T follicular helper cell (primary cell): ENCODE measurements at places on chromosomes 13 and 19.

- no peak for DNase-seq
Observed at GRCh38 chr19:4707956-4708650, 15.5 kb downstream of the DPP9 start.

GRCh38 chr13:97496511-97496910, 62.5 kb downstream of the RAP2A start:
- DNase-seq = no peak

DNA sequence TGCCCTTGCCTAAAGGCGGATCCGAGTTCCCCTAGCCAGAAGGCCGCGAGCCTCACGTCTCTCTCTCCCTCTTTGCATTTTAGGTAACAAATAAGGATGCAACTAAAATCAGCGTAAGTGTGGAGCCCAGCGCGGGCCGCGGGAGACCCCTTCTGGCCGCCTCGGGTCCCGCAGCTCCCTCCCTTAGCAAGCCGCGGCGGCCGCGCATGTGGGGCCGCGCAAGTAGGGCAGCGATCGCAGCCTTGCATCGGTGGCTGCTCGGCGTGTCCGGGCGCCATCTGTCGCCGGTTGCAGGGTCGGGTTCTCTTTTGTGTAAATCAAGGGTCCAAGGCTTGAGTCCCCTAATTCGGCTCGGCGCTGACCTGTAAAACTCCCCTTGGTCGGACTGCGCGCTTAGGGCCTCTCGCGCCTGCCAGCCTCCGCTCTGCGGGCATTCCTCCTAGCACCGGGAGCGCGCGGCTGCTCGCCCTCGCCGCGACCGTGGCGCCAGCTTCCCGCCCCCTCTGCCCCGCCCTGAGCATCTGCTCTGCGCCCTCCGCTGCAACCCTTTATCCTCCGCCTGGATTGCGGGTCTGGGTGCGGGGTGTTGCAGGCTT, 2.7 kb downstream of the VSTM2B start:
- DNase-seq = peak; percentile 7

DNA sequence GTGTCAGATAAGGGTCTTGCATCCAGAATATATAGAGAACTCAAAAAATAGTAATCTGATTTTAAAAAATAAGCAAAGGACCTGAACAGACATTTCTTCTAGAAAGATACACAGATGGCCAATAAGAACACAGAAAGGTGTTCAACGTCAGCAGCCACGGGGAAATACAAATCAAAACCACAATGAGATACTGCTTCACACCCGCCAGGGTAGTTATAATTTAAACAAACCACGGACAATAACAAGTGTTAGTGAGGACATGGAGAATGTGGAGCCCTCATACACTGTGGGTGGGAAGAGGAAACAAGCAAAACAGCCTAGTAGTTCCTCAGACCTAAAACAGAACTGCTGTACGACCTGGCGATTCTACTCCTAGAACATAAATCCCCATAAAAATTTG, 26.7 kb upstream of the NAPA start:
- DNase-seq = no peak

DNA sequence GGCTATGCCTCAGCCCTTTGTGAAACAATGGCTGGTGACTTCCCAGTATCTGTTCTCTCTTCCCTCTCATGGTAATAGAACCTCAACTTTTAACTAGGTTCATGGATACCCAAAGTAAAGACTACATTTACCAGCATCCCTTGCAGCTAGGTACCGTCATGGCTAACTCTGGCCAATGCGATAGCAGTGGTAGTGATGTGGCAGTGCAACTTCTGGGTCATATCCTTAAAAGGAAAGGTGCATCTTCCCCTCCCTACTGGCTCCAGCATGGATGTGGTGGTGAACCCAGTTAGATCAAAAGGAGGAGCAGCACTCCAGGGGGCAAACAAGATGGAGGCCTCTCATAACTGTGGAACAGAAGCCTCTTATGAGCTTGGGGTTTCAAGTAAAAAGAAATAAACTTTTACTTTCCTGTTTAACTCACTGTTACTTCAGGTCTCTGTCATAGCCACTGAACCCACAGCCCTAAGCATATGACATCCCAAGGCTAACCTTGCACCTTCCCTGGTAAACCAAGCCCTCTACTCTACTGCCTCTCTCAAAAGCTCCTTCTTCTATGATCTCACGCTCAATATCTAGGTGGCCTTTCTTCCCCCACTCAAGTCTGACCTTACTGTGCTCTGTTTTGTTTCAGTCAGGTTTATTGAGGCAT, 104.4 kb downstream of the DOCK9 start:
- no peak for DNase-seq

DNA sequence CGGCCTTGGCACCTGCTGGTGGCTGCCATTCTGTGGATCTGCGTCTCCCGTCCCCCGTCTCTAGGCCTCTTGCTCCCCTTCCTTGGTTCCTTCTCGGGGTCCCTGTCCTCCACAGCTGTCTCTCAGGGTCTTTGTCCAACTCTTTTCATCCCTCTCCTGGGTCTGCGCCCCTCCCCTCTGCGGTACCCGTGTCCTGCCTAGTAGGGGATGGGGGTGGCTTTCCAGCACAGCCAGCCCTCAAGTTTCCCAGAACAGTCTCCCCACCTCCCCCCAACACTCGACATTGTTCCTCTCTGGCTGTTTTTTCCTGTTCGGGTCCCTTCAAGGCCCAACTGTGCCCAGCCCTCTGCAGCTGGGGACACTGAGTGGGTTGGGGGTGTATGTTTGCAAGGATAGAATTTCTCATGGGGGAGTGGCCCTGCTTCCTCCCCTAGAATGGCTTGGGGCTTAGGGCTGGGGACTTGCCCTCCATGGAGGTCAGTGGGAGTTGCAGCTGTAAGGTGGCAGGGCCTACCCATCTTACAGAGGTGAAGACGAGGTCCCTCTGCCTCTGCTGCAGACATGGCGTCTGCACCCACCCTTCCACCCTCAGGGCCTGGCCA, 762 bp upstream of the ADM5 start:
- DNase-seq = no peak

GRCh38 chr13:98187965-98188261, 10.8 kb upstream of the RNF113B start:
- no peak for DNase-seq

GRCh38 chr13:80334597-80335260, 6.2 kb downstream of the SPRY2 start:
- no peak for DNase-seq

DNA sequence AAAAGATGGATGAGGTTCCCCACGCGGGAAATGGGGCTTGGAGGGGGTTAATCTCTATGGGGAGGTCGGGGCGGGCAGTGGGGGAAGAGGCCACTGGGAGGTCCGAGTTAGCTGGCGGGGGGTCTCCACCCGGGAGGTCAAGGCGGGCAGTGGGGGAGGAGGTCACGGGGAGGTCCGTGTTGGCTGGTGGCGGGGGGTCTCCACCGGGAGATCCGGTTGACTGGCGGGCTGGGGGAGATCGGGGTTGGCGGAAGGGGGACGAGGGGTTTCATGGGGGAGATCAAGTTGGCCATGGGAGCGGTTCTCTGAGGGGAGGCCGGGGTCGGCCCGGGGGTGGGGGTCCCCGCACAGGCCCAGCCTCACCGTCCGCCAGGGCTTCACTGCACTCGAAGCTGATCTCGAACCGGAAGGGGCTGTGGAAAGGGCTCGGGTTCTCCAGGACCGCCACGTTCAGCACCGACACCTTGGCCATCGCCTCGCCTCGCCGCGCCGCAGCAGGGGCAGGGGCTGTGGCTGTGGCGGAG, 342 bp downstream of the ASF1B start:
- no peak for DNase-seq

DNA sequence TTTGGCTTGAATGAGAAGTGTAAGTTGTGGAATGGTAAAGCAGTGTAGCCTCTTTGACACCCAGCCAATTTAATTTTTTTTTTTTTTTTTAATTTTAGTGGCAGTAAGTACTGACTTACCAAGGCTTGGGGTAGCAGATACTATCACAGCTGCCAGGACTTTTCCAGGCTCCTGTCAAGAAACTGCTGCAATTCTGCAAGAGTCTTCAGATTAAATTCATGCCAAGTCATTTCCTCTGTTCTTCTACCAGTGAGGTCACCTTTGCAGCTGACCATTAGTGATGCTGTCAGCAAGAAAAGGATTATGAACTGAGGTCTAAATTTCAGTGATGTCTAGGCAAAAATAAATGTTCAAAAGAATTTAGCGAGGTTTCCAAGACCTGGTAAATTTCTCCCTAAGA, 91.2 kb downstream of the GGACT start:
- DNase-seq = no peak
